Activated naive CD4-positive, alpha-beta T cell treated with anti-CD3 and anti-CD28 coated beads, Interleukin-2, amount 10 ng/mL, durations not matched to agents 7 days and 5 days (primary cell): ENCODE measurements at places on chromosomes 3 and 15.

- no peak for DNase-seq
Observed at GRCh38 chr3:56137415-56137814, 330.9 kb downstream of the ERC2 start.

- no peak for DNase-seq
Observed at GRCh38 chr3:157069406-157069805, 90.5 kb downstream of the CCNL1 start.

DNA sequence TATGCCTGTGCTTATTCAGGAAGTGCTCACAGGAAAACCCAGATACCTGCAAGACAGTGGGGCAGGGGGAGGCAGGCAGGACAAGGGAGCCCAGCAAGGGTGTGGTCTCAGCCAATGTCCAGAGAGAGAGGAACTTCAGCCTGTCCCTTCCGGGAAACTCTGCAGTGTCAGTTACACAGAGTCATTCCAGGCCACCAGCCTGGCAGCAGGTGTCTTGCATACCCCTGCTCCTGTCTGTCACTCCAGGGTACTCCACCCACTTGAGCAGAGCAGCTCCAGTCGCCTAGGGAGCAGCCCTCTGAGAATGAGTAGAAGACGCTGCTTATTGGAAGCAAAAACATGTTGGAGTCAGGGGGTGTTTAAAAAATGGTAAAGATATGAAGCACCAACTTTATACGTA lies 431.2 kb upstream of the RGMA start:
- no peak for DNase-seq

DNA sequence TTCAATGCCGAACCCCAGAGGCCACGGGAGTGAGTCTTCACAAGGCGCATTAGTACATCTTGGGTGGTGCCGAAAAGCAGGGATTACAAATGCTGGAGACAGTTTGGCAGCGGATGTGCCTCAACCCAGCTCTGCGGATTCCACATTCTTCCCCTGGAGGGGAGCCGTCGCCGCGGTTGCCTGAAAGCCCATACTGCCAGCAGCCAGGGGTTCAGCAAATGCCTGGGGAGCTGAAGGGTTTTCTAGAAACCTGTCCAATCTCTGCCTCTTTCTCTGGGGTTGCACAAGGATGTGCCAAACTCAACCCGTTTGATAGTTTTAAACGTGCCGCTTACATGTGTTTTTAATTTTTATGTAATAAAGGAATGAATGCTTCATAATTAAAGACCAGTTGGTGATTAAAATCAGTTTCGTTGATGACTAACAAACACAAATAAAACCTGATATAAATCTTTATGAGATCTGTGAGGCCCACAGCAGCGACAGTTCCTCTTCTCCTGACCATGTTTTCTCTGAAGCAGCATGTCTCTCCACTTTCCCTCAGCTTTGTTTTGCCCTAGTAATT lies 74.6 kb upstream of the LEKR1 start:
- no peak for DNase-seq

DNA sequence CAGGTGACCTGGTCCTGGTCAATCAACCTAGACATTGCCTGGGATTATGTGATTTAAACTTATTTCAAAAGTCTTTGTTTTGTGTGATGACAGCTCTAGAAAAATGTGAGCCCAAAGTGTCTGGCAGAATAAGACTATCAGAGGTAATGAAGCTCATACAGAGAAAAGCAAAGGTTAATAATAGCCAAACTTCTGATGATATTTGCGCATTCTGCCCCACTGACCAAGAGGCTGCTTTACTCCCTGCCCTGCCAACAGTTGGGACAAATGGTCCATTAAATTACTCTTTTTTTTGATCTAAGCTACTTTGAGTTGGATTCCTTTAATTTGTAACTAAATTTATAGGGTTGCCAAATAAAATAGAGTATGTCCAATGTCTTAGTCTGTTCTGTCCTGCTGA lies 911.2 kb downstream of the MCTP2 start:
- no peak for DNase-seq

GRCh38 chr15:78650022-78650421 lies 9.0 kb upstream of the CHRNB4 start:
- DNase-seq = no peak

DNA sequence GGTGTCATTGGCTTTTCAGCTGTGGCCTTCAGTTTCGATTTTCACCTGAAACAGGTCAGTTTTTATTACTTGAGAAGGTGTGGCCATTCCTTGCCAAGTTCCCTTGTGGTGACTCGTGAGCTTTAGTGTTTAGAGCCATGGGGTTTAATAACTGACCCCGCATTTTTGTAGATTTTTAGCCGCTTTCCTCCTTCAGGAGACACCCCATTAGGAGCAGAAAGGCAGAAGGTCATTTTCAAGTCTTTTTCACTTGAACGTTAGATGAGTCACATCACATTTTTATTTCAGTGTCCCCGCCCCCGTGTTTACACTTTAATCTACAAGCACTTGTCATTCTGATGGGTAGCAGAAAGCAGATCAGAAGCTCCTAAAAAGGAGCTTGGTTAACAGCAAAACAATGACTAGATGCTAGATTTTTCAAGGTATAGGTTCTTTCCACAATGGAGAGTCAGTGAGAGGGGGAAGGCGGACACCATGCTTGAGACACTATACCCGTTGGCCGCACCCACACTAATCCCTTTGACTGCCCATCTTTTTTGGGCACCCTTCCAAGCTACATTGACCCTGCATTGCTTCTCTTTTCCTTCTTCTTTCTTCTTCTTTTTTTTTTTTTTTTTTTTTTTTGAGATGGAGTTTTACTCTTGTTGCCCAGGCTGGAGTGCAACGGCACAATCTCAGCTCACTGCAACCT lies 132.7 kb downstream of the GHSR start:
- DNase-seq = no peak

- no peak for DNase-seq
Observed at GRCh38 chr15:41928637-41929620, 35.1 kb upstream of the SPTBN5 start.

- no peak for DNase-seq
Observed at GRCh38 chr3:79598594-79598993, 169.2 kb downstream of the ROBO1 start.

- no peak for DNase-seq
Observed at GRCh38 chr15:88779944-88780343, 23.3 kb upstream of the ACAN start.

DNA sequence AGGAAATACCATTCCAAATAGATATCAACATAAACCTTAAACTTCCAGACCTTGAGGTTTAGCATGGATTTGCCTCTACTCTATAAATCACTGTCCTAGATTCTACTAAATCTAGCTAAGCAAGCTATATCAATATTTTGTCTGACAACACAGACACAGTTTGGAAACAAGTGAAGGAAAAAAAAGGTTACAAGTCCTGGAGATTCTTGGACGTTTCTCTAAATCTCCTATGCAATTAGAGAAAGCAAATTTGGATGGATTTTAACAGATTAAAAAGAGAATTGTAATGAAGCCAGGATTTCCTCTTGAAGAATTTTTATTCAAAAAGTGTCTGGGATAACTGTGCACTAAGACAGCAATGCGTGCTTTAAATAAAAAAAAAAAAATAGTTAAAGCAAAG lies 441.1 kb upstream of the DPH6 start:
- DNase-seq = no peak

DNA sequence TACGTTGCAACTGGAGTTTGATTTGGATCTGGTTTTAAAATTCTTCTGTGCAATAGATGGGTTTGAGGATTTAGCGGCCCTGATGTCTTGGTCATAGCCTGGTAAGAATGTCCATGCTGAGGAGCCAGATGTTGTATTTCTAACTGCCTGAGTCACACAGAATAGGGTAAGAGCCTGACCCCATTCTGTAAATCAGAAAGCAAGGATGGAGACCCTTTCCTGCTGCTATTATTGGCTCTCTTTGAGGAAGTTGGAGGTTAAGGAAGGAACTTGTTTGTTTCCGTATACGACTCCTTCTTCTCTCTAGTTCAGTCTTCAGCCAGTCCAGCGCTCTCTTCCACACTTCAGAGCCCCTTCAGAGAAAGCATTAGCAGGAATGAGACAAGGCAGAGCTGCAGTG lies 65.1 kb downstream of the HCN4 start:
- no peak for DNase-seq

DNA sequence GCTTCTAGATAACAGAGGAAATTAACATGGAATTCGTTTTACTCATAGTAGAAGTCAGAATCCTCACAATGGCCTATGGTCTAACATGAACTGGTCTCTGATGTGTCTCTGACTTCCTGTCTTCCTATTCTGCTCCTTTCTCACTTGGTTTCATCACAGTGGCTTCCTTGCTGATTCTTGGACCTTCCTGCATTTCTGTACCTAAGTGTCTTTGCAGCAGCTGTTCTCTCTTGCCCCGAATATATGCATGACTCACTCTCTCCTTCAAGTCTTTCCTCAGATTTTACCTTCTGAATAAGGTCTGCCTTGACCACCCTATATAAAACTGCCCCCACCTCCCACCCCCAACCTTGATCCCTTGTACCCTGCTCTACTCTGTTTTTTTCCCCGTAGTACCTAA lies 14.1 kb downstream of the ARL13B start:
- DNase-seq = no peak

DNA sequence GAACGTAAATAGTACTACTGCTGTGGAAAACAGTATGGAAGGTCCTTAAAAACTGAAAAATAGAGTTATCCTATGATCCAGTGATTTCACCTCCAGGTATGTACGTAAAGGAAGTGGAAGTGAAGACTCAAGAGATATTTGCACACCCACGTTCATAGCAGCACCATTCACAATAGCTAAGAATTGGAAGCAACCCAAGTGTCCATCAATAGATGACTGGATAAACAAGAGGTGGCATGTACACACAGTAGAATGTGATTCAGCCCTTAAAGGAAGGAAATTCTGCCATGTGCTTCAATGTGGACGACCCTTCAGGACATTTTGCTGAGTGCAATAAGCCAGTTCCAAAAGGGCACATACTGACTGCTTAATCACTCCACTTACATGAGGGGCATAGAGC lies 188.3 kb downstream of the APBA2 start:
- no peak for DNase-seq
